ENCODE measurements at places on chromosomes 3 and 15.

DNA sequence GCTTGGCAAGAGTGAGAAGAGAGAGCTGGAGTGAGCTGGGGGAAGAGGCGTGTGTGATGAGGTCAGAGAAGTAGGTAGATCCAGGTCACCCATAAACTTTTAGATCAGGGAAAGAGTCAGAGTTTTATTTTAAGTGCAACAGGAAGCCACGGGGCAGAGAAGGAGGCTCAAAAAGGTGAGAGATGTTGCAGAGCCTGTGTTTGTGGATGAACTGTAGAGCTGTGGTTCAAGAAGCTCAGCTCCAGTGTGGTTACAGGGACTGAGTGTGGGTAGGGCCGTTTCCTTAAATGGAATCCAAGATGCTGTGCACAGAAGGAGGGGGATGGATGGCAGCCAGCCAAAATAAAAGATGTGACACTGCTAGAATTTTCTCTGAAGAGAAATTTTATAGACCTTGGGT, 337.2 kb downstream of the SATB1 start:
- DNase-seq: no peak

DNA sequence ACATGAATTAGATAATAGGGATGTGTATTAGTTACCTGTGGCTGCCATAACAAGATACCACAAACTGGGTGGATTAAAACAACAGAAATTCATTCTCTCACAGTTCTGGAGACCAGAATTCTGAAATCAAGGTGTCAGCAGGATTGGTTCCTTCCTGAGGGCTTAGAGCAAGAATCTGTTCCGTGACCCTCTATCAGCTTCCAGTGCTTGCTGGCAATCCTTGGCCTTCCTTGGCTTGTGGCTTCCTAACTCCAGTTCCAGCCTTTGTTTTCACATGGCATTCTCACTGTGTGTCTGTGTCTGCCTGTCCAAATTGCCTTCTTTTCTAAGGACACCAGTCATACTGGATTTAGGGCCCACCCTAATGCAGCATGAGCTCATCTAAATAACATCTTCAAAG, 94.4 kb upstream of the NR2E3 start:
- DNase-seq: no peak

DNA sequence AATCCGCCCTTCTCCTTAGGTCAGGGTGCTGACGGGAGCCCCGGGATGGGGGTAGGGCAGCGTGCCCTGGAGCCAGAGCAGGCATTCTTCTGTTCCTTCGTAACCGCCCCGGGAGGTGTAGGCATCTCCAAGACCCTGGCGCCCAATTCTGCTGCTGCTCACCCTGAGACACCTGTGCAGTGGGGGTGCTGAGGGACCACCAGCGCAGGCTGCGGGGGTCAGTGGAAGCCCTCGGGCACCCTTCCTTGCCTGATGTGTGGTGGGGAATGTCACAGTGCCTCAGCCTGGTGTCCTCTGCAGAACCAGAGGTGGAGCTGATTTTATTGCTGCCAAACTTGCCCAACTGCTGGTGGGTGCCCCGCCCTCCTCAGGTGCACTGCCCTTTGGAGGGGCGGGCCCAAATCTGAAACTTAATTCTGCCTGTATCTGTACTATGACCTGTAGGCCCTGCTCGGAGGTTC, 7.3 kb downstream of the CSK start:
- no peak for DNase-seq

- no peak for DNase-seq
These were observed 320.2 kb upstream of the TBC1D5 start for GRCh38 chr3:18062657-18063025.

- DNase-seq: no peak
These were observed 53.7 kb downstream of the RASA2 start for GRCh38 chr3:141540531-141540930.

GRCh38 chr3:55201779-55202178, 273.9 kb upstream of the LRTM1 start:
- DNase-seq: no peak

DNA sequence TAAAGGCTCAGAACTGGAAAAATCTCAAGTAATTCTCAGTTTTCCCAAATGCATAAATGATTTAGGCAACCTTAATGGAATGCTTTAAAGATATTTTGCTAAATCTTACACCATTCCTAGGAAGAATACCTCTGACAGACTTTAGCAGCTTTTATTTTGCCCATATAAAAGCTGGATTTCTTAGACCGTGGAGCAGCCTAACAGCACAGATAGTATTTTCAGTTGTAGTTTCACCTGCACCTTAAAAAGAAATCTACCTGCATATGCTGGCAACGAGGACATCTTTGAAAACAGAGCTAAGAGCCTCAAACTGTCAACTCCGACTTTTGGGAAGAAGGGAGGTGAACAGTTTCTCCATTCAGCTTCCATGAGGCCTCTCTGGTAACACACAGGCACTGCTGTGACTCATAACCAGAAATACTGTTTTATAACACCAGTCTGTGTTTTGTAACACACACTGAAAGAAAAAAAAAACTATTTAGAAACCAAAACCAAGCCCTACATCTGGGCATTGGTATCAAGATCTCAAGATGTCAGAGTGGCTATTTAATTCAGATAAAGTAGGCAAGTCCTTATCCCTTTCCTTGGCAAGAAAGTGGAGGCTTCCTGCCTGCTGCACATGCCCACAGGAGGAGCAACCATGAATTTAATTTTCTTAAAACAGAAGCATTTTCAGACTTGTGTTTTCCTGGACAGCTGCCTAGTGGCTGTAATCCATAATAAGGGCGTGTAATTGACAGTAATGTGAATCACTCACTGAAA, 181.5 kb upstream of the ICE2 start:
- no peak for DNase-seq
